ENCODE measurements at places on chromosomes 12 and 14.
A peak's percentile ranks its signal among the peaks of the same experiment; 100 is the strongest.

GRCh38 chr12:105920161-105920684, 218.5 kb downstream of the NUAK1 start:
- no peak for DNase-seq

- DNase-seq: no peak
Measured at GRCh38 chr14:103581206-103581605, 18.4 kb downstream of the COA8 start.

DNA sequence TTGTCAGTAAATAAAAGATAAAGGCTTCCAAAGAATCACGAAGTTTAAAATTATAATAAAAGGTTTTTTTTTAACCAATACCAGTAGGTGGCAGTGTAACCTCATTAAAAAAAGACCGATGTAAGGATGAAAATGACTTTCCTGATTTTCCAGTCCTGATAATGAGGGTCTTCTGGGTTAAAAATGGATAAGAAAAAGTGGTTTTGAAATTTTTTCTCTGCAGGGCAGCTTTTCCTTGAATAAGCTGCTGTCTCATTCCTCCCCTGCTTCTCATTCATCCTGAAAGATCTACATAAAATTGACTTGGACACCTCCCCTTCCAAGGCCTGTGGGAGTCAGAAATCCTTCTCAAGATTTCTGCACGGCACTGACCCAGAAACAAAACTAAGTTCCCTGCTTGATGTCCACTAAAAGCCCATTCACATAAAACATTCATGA, 58.9 kb upstream of the FBXO33 start:
- no peak for DNase-seq

GRCh38 chr14:20999591-20999990, 498 bp downstream of the SLC39A2 start:
- no peak for DNase-seq

DNA sequence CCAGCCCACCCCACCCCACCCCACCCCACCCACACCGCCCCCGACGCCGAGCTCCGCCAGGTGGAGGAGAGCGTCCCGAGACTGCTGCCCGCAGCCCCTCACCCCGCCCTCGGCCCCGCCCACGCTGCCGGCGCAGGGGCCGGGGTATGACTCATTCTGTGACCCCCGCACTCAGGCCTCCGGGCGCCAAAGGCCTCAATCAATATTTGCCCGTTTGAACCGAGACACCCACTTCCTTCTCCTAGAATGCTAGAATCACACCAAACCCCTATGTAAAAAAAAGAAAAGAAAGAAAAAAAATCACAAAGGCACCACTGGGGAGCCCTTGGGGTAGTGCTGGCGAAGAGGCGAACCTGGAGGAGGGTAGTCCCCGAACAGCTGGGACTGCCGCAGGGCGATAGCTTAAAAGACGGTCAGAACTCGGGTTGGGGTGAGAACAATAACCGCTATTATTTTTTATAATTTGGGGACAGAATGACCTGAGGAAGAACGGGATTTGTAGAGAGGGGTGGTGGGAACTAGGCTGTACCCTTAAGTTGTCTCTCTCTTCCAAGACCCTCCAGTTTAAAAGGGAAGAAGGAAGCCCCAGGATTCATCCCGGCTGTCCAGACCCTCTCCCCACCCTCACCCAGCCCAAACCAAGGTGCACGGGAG, 894 bp downstream of the KRT8 start:
- no peak for DNase-seq

DNA sequence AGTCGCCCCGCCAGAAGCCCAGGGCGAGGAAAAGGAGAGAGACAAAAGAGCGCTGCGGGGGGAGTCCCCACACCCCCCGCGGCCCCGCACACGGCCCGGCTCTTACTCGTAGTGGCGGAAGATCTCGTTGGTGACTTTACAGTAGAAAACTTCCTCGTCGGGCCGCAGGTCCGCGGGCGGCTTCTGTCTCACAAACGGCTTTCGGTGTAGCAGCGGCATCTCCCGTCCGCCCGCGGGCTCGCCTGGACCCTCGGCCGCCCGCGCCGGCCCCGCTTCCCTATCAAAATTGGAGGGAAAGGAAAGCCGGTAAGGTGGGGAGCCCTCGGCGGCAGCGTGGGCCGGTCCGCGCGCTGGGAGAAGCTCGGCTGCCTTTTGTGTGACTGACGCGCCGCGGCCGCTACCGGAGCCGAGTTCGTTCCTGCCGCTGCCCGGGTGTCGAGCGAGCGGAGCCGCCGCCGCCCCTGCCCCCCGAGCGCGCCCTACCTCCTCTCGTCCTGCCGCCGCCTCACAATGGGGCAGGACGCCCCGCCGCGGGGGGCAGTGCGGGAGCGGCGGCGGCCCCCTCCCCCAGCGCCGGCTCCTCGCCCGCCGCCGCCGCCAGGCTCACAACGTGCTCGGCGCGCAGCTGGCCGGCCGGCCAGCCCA, 652 bp downstream of the BAZ1A start:
- peak; percentile 50 for DNase-seq

GRCh38 chr12:111056618-111057521, 136.5 kb upstream of the MYL2 start:
- DNase-seq: peak; percentile 5

GRCh38 chr12:95017482-95017881, 14.0 kb upstream of the NDUFA12 start:
- no peak for DNase-seq

GRCh38 chr14:48096897-48097296, 421.5 kb upstream of the MDGA2 start:
- DNase-seq: no peak

DNA sequence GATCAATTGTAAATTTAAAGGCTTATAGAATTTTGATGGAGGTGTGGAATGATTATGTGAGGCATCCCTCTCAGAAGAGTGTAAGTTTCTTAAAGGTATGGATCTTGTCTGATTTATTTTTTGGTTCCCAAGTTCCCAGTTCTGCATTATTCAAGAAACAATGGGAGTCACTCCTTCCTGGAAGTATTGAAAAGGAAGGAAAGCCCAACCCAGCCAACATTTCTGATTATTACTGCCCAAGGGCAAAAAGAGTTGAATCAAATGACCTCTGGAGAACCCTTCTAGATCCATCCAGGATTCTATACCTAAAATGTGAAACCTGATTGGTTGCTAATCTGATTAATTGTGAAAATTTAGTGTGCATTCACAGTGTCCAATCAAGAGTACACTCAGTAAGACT, 166.2 kb downstream of the ANO2 start:
- DNase-seq: no peak

DNA sequence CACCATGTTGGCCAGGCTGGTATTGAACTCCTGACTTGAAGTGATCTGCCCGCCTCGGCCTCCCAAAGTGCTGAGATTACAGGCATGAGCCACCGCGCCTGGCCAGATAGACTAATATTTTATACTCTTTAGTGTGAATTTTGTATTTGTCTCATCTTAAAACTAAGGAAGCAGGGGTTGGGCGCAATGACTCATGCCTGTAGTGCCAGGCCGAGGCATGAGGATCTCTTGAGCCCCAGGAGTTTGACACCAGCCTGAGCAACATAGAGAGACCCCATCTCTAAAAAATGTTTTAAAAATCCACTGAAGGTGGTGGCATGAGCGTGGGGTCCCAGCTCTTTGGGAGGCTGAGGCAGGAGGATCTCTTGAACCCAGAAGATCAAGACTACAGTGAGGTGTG, 9.0 kb downstream of the DYNC1H1 start:
- DNase-seq: no peak

DNA sequence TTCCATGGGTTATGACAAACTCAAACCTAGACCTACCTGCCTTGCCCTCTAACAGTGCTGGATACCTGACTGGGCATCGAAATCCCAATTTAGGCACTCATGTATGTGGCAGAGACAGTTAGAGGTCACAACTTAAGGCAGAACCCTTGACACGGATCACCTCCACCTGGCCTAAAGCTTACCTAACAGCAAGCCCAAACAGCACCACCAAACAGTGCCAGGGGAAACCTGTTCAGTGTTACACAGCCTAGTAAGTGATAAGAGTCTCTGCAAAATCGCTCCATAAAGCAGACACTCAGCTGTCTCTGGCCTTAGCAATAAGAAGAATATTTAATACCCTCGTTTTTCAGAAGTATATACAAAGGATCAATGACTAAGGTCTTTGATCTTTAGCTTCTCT, 77.8 kb downstream of the SPPL3 start:
- no peak for DNase-seq

DNA sequence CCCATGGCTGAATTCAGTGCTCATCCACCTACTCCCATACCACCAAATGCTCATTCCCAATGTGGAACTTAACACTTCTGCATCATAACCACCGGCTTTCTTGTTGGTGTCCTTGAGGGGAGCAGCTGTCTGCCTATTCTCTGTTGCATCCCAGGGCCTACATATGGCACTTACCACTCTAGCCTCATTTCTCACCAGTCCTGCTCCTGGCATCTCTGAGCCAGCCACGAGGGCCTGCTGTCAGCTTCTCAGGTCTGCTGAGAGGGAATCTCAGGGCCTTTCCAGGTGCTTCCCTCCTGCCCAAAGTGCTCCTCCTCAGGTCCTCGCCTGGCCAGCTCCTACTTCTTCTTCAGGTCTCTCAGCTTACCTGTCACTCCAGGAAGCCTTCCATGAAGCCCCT, 24.0 kb upstream of the RND1 start:
- DNase-seq: no peak

DNA sequence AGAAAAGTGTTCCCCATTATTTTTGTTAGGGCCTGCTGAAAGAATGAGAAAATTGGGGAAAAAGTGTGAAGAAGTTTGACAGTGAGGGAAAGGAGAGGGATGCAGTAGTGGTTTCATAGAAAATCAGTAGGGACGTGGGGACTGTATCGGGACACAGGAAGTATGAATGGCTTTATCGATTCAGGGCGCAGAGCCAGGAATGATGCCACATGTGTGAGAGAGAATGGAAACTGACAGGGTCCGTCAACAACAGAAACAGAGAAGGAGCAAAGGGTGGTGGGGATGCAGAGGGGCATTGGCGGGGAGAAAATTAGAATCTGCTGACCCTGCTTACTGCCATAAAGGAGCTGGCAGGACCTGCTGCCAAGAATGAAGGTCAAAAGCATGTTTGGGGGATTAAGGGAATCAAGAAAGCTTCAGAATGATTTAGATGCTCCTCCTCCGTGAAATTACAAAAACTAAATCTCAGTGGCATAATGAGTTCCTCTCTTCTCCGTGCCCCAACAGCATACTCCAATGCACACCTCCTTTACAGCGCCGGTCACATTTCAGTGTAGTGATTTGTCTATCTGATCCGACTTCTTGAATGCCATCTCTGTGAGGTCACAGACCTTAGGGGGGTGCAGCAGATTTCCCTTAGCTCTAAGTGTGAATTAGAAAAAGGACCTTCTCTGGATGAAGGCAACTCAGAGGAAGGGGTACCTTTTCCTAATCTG, 92.6 kb downstream of the EMP1 start:
- no peak for DNase-seq

DNA sequence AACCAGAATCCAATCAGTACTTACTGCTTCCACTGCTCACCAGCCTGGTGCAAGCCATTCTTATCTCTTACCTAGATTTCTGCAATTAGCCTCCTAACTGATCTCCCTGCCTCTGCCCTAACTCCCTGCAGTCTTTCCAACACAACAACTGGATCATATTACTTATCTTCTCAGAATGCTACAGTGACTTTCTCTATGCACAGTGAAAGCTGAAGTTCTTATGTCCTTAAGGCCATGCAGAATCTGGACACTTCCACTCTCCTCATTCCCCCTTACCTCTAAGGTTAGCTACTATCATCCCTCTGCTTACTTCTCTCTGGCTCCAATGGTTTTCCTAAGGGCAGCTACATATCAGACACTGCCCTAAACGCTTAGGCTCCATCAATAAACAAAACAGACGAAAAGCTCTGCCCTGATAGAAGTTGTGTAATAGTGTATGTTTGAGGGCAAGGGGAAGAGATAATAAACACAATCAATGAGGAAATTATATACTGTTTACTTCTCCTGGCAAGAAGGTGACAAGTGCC, 4.0 kb downstream of the KTN1 start:
- DNase-seq: no peak

DNA sequence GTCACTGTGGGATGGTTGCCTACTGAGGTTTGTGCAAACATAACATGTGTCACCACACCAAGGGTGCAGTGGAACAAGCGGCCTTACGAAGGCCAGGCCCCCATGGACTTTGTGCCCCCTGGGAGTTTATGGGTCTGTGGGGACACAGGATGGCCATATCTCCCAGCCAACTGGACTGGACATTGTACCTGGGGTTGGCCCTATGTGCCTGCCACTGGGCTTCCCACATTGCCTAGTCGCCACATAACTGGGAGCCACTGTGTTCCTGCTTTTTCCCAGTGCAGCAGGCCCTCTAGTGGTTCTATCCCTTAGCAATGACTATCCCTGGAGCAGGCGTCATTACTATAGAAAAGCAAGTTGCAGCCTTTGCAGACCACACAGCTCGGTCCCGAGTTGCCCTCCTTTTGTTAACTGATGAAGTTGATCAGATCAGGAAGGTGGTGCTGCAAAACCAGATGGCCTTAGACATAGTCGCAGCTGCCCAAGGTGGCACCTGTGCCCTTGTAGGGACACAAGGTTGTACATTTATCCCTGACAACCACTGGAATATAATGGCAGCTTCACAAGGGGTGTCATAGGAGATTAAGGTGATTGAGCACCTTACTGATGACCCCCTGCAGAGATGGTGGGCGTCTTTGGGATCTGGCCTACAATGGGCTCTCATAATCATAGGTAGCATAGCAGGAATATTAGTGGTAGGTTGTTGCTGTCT, 15.2 kb upstream of the RNASE12 start:
- DNase-seq: no peak

Measured in effector CD4-positive, alpha-beta T cell (primary cell).